ENCODE measurements at places on chromosomes 7 and 10.

DNA sequence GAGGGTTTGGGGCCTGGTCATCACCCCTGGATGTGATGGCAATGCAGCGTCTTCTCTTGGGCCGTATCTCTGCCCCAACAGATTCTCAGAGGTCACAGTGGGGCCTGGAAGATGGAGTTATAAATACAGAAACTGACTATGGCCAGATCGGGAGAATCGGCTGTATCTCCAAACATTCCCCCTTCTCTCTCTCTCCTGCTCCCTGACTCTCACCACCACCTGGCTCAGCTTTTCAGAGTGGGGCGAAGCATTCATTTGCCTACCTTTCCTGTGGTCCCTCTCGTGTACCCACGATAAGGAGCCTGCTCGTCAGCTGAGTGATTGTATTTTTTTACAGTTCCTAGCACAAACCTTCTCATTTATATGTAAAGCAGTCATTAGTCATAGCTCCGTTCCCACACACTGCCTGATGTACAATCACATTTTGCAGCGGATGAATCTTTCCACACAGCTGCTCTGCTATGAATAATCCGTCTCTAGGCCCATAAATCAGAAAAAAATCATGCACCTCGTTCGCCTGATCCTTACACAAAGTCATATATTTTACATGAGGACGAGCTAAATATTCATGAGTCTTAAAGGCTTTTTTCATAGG lies 23.2 kb upstream of the BTRC start:
- H3K27ac ChIP-seq, result no peak overlapping the region
- peak; percentile 73 for DNase-seq
- H3K4me3 ChIP-seq, result no peak overlapping the region
- no peaks in the 10 kb centered on the region for H3K36me3 ChIP-seq
- H3K4me1 ChIP-seq, result peaks cover 17% of the 10 kb centered on the region
- H3K27me3 ChIP-seq, result no peaks in the 10 kb centered on the region

DNA sequence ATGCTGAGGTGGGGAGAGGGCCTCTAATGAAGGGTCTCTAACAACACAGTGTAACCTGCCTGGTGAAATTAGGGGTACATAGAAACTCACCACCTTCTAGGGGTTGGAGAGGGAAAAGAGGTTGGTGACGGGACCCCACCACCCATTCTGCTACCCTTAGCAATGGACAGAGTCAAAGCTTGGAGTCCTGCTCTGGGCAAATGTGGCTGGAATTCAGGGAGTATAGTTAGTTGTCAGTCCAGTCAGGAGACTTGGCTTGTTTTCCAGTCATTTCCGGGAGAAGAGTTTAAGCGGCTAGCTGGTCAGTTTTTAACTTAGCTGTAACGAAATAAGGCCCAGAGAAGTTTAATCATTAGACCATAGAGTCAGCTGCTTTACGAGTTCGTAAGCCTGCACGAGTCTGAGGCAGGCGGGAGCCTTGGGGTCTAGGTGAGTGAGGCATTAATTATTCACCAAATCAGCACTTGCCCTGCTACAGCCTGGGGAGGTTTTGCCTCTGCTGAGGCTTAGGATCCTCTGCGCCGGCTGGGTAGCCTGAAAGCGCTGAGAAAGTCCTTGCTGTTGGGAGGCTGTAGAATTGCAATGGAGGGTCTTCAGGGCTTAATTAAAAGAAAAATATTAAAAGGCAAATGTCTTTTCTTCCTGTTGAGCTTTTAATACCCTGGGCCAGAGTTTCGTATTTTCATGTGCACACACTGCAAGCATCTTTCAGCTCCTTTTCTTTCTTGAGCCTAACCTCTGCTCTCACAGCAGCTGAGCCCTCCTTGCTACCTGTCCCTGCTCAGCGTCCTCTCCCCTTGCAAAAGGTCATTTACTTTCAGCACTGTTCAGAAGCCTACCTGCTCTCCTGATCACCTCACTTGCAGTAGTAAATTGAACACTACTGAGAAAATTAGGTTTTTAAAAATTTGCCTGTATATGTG lies 1.5 kb upstream of the LAMB1 start:
- H3K27ac ChIP-seq, result no peak overlapping the region
- peaks cover 32% of the 10 kb centered on the region for H3K4me1 ChIP-seq
- DNase-seq, result no peak
- H3K36me3 ChIP-seq, result peaks cover 6% of the 10 kb centered on the region
- H3K4me3 ChIP-seq, result no peak overlapping the region

DNA sequence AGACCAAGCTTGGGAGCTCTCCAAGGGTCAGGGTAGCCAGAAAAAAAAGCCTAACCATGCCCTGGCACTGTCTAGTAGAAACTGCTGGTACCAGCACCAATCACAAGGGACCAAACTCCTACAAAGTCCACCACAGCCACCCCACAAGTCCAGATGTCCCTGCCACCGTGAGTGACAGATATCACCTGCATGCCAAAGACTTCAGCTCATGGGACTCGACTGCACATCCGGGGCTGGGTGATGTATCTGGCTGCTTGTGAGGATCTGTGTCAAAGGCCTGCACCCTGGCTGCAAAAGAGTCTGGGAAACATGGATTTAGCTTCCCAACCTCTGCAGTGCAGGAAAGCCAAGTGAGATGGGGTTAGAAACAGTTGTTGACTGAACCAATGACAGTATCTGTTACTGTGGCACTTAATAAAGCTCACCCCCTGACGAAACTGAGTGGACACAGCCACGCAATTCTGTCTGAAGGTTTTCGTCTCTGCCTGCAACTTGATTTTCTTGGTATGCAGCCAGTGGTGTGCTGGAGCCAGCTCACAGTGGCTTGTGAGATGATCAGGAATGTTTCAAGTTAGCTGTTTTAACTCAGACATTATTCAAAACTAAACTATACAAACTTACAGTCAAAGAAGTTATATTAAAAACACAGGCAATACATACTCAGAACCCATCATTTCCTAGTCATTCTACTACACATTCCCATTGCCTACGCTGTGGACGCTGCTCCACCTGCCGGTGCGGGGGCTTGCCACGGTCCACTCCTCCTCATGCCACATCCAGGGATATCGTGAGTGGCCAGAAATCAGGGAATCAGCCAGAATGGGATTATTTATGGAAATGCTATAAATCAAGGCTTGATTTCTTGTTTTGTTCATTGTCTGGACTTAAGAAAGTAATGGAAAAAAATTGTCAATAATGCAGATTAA lies 9.2 kb downstream of the ZNF488 start:
- no peaks in the 10 kb centered on the region for H3K36me3 ChIP-seq
- H3K4me1 ChIP-seq, result no peaks in the 10 kb centered on the region
- no peak for DNase-seq
- no peak overlapping the region for H3K27ac ChIP-seq
- H3K4me3 ChIP-seq, result no peak overlapping the region

GRCh38 chr7:99374111-99375064 lies at the start of gene ARPC1B:
Gene ARPC1B, plus strand, starts transcription at chr7:99374730. Its CDS starts 10,985 bp downstream, at chr7:99385715.
- peak within 1 kb of the TSS; percentile 42 for H3K27ac ChIP-seq
- H3K36me3 ChIP-seq, result no peaks in the 10 kb centered on the region
- DNase-seq, result peak; percentile 77
- peak within 1 kb of the TSS; percentile 92 for H3K4me3 ChIP-seq
- peaks cover 7% of the 10 kb centered on the region for H3K4me1 ChIP-seq
- H3K27me3 ChIP-seq, result no peaks in the 10 kb centered on the region

Measured in A673 (cell line).